ENCODE measurements at places on chromosomes 2 and 18.

DNA sequence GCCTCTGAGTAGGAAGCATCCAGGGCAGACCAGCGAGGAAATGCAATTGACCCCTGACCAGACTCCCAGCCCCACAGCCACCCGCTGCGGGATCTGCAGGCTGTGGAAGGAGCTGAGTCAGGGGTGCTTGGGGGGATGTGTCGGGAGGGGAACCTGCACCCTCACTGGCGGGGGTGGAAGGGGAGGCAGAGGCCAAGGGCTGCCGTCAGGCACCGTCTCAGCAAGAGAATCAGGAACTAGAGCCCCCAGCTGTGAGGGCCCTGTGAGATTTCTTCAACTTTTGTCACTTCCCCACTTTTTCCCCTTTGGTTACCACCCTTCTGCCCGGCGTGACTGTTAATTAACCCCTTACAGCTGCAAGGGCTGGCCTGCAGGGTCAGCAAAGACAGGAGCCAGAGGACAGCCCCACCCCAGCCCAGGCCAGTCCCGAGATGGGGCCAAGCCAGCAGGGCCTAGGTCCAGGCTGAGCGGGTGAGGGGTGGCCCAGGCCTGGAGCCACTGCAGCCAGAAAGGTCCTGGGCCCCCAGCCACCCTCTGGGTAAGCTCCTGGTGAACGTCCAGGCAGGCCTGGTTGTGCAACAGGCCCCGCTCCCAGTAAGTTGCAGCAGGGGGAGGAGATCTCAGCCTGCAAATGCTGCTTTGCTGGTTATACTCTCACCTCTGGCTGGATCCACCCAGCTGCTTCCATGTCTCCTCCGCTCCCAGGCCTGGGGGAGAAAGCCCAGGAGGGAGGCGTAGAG lies 147.0 kb upstream of the ID2 start:
- DNase-seq: no peak

DNA sequence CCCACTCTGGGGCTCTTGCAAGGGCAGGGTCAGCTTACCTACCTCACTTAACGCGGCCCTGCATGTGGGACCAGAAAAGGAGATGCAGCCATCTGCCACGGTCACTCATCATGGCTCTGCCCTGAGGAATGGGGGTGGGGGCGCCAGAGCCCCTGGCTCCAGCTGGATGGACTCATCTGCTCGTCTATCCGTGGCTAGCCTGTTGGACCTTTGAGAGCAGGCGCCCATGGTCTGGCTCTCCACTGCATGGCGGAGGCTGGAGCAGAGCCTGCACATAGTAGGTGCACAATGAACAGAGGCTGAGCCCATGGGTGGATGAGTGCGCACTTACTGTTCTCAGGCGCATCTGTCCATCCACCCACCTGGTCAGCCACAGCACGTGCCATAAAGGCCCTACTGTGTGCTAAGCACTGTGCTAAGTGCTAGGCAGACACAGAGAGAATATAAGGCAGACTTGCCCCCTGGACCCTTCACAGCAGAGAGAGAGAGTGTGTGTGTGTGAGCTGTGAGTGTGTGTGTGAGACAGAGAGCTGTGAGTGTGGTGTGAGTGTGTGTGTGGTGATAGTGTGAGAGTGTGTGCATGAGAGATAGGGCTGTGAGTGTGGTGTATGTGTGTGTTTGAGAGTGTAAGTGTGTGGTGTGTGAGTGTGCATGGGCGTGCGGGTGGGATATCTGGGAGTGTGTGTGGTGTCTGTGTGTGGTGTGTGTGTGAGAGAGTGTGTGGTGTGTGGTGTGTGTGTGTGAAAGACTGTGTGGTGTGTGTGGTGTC lies 151.3 kb downstream of the TFCP2L1 start:
- DNase-seq: no peak

GRCh38 chr2:86785456-86785855 lies 5.3 kb downstream of the CD8A start:
- no peak for DNase-seq

DNA sequence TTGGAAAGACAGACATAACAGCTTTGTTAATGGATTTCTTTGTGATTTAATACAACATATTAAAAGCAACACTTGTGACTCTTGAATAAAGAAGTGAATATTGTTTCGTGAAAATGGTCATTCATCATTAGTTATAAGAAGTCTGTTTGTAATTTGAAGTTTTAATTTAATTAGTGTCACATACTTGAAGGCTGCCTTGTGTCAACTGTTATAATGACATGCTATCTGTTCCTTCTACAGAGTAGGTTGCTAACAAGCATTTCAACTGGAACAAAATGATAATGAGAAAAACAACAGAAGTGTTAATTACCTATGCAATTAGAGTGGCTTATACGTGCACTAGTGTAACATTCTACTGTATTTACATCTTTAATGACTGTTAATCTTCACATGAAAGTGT lies 624.7 kb downstream of the LRP1B start:
- no peak for DNase-seq

All from effector CD4-positive, alpha-beta T cell (primary cell).